ENCODE measurements at places on chromosomes 16 and 17.

GRCh38 chr16:4920826-4921225, 16.1 kb downstream of the PPL start:
- DNase-seq = no peak

DNA sequence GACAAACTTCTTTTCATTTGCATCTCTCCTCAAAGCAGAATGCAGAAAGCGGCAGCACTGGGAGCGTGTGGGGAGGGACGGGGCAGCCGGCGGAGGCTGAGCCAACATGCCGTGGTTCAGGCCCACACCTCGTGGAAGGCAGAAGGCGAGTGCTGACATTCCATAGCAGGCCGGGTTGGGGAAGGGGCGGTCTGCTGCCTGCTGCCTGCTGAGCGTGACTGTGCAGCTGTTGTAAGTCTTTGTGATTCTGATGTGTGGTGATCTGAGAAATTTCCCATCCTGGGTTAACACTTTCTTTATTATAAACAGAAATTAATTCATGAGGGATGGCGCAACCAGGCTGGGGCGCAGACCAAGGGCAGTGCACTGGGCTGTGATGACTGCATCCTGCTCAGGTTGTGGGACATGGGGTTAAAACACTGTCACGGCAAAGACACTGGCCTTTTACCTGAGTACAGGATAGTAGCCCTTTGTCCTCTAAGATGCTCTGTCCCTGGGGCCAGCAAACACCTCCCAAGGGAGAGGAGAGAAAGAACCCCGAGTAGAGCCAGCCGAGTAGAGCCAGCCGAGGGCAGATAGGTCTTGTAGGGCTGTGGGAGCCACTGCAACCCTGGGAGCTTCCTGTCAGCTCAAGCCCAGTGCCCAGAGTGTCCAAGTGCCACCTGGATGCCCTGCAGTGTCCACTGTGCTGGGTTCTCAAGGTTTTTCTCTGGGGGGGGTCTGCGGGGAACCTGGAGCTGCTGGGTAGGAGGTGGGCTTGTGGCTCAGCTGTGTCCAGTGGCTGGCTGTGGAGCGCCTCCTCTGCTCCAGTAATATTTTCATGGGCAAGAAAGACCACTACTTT, 8.8 kb upstream of the DNASE1 start:
- DNase-seq = peak; percentile 31

GRCh38 chr17:73924909-73925186, 278.6 kb upstream of the RPL38 start:
- no peak for DNase-seq

- no peak for DNase-seq
These were observed 4.1 kb downstream of the CISD3 start for GRCh38 chr17:38733982-38734973.

GRCh38 chr17:35065880-35066279, 2.4 kb upstream of the RFFL start:
- DNase-seq = no peak

All from LNCaP clone FGC (cell line).